ENCODE measurements at places on chromosomes 2 and 18. TPM values are rescaled to one million over a fixed set of nuclear protein-coding genes. Genes with fewer than 3 reads are reported as not detected.

SIX3 gene
- total RNA-seq = not detected

EPAS1 gene
- total RNA-seq = 56.9 TPM

CPO gene
- under 0.01 TPM for total RNA-seq

HOXD4 gene
- 0.56 TPM for total RNA-seq

FSHR gene
- not detected for total RNA-seq

SEPTIN2 gene
- total RNA-seq = 419 TPM

SPATS2L gene
- 60.6 TPM for total RNA-seq

All from regular cardiac myocyte (primary cell).